ENCODE measurements at places on chromosomes 2 and 18.

DNA sequence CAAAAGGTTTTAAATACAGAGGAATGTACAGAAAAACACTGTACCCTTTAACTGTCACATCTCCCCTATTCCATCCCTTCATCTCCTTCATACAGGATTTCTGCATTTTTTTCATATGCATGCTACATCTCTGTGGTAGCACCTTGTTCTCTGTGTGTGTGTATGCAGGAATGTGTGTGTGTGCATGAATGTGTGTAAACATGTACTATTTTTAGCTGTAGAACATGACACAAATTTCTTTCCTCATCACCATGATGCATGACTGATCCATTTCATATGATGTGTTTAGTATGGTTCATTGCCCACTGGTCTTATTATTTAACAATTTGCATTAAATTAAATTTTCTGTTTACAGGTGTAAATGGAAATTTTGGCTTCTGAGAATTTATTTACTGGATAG lies 21.5 kb upstream of the ZEB2 start:
- DNase-seq, result peak; percentile 56

DNA sequence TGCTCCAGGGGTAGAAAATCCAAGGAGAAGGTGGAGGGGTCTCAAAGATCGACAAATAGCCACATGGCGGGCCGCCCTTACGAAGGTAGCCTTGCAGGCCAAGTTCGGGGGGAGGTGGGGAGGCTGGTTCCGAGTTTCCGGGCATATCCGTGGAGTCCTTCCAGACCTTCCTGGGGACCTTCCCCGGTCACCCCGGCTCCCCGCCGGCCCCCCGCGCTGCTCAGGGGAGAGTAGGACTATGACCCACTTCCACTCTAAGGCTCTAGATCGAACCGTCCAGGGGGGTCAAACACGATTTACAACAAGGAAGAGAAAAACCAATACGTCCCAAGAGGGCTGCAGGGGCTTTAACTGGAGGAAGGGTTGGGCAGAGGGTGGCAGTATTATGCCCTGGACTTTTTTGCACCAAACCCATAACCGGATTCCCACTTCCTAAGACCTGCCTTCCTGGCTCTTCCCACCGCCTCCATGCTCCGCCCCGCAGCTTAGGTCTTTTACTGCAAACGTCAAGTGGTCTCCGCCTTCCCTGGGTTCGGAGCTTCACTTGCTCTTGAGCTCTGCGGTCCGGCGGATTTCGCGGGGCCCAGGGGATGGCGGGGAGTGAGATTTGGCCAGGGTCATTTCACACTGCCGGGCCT lies 779 bp upstream of the LYPD6 start:
- peak; percentile 66 for DNase-seq

- peak; percentile 96 for DNase-seq
Measured at GRCh38 chr2:233387667-233388528, 33.6 kb downstream of the DGKD start.

GRCh38 chr2:15159751-15160177 lies 401.4 kb downstream of the NBAS start:
- peak; percentile 58 for DNase-seq

DNA sequence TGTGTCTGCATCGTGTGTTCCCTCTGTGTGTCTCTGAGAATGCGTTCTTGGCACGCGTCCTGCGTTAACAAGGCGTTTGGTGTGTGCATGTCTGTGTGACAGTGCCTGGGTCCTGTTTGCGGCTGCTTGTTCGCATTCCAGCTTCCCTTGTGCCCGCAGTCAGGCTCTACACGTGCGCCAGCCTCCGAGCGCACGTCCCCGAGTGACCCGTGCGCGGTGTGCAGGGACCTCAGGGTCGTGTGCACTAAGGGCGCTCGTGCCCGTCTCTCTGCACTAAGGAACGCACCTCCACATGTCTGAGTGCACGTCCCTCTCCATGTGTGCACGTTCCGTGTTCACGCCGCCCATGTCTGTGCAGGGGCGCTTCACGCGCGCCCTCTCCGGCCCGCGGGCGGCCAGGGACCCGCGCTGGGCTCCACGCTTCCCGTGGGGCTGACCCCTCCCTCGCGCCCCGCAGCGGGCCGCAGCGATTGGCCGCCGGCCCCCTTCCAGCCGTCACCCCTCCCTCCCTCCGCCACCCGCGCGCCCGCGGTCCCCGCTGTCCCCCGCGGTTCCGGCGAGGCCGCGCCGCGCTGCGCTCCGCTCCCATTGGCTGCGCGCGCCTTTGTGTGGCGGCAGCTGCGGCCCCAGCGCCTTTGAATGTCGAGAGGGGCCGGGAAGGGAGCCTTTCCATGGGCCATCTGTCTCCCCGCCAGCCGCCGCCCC lies 229.4 kb downstream of the HAUS1 start:
- peak; percentile 37 for DNase-seq

- no peak for DNase-seq
Measured at GRCh38 chr18:63889626-63890025, 2.1 kb downstream of the SERPINB2 start.

GRCh38 chr2:21042958-21043743 lies 722 bp downstream of the APOB start:
- DNase-seq, result peak; percentile 32

DNA sequence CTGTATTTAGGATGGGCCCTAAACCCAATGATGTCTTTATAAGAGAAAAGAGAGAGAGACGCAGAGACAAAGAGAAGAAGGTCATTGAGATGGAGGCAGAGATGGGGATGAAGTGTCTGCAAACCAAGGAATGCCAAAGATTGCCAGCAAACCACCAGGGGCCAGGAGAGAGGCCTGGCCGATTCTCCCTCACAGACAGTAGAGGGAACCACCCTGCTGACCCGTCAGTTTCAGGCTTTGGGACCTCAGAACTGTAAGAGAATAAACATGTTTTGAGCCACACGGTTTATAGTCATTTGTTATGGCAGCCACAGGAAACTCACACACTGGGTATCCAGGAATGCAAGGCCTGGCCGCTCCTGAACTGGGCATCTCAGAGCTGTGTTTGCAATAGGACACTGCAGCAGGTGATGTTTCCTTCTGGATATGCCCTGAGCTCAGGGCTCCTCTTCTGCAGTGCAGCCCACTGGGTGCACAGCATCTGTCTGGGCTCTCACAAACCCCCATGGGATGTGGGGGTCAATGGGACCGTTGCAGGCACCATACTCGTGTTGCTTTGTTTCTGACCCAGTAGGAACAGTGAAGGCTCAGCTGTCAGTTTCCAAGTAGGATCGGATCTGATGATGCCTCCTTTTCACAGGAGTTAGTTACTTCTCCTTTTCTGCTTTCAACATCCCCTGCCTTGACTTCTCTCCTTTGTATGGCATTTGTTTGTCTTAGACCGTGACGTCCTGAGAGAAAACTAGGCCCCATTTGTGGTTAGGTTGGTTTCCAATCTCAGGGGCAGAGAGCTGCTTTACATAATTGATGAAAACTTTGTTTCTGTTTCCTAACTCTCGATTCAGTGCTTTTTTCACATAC lies 20.8 kb downstream of the PTPN18 start:
- DNase-seq, result no peak

- DNase-seq, result no peak
Measured at GRCh38 chr18:55811925-55812324, 223.9 kb upstream of the TCF4 start.

All from fibroblast of skin of back (primary cell).